ENCODE measurements at places on chromosomes 13 and 19.

DNA sequence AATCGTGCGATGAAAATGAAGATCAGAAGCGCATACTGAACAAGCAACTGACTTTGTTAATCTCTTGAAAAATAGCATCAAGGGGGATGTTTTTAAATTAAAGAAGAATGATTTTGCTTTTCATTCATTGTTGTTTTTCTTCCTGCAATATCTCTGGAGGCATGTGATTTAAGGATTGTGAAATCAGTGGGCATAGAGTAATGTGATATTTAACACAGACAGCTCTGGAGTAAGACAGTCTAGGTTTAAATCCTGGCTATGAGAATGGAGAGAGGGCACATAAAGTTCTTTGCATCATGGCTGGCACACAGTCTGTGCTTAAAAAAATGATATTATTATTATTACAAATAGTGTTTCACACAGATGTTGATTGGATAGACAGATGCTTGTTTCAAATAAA lies 243.1 kb upstream of the NBEA start:
- DNase-seq, result no peak

DNA sequence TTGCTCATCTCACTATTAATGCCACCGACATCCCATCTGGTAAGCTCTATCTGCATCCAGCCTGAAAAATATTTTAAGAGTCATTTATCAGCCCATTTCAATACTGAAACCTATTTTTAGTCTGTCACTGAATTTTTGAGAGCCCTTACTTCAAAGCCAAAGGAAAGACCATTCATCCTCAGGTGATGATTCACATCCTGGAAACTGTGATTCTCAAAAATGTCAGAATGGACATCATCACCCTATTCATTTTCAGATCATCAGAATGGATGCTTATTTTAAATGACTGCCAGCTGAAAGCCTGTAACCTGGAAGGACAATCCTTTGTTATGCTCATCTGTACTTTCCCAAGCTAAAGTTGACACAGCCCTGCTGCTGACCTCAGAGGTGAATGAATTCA lies 27.0 kb downstream of the TNFSF11 start:
- DNase-seq, result no peak

DNA sequence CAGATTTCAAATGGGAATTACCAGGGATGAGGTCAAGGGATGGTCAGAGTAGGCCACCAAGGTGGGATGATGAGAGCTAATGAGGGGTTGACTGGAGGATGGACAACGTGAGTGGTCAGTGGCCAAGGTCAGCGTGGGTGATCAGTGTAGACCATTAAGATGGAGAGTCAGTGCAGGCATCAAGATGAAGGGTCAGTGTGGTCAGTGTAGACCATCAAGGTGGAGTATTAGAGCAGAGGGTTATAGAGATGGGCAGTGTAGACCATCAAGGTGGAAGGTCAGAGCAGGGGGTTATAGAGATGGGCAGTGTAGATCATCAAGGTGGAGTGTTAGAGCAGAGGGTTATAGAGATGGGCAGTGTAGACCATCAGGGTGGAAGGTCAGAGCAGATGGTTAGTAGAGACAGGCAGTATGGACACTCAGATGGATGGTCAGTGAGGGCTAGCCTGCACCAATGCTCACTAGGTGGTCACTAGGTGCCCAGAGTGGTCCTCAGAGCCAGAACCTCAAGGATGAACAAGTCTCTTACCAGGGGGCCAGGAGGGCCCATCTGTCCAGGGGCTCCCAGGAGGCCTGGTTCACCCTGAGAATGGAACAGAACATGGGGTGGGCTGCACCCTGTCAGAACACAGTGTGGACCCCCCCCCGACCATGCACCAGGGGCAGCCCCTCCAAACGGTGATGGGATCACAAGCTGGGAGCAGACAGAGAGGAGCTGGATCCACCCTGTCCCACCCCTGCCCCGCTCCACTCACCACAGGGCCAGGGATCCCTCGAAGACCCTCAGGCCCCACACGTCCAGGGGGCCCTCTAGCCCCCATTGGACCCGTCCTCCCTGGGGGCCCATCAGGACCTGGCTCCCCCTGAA lies 32.7 kb upstream of the OLFM2 start:
- DNase-seq, result no peak

- no peak for DNase-seq
These were observed 5.7 kb downstream of the VSTM2B start for GRCh38 chr19:29531458-29532025.

DNA sequence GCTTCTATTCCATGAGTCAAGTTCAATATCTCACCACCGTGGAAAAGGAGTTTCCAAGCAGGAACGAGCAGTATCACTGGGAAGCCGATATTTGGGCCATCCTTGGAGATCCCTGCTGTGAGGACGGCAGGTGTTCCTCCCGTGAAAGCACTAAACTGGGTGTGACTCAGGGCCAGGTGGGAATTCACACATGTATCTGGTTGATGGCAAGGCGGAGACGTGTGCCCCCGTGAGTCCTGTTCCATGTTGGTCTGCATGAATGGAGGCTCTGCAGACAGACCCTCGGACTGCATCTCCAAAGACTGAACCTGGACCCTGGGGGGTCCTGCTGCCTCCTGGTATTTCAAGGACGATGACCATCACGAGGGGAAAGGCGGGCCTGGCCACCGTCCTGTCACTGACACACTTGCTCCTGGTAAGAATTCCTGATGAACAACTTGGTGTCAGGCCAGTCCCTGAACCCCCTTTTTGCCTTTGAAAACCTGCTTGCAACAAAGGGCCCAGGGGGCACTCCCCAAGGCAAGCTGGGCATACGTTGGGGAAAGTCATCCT lies 22.8 kb upstream of the GAS6 start:
- no peak for DNase-seq

DNA sequence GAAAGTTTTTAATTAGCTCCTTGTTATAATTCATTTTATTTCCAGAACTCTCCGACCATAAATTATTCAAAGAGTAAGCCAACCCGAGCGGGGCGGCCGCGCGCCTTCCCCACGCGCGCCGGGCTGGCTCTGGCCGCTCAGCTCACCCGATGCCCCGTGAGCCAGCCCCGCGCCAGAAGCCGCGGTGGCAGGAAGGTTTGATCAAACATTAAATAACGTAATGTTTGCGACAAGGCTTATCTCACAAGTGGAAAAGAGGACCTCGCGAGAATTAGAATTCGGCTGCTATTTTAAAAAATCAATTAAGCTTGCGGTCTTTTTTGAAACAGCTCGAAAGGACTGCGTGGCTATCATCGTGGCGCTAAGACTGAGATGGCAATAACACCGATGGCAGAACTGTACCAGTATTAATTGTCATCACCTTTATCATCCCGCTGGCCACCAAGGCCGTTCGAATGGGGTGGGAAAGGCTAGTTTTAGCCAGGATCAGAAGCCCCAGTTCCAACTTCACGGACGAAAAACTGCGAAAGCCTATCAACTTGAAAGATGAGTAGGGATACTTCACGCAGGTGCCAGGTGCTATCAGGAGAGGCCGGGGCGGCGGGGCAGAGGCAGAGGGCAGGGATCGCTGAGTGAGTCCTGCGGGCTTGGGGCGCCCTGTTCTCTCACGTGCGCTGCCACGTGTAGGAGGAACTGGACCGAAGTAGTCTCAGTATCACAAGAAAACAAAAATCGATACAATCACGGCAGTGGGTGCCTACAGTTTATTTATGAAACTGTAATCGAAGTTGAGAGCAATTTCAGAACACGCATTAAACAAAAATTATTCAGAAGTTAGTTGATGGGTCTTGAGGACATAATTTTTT lies 6.4 kb downstream of the POU4F1 start:
- no peak for DNase-seq

DNA sequence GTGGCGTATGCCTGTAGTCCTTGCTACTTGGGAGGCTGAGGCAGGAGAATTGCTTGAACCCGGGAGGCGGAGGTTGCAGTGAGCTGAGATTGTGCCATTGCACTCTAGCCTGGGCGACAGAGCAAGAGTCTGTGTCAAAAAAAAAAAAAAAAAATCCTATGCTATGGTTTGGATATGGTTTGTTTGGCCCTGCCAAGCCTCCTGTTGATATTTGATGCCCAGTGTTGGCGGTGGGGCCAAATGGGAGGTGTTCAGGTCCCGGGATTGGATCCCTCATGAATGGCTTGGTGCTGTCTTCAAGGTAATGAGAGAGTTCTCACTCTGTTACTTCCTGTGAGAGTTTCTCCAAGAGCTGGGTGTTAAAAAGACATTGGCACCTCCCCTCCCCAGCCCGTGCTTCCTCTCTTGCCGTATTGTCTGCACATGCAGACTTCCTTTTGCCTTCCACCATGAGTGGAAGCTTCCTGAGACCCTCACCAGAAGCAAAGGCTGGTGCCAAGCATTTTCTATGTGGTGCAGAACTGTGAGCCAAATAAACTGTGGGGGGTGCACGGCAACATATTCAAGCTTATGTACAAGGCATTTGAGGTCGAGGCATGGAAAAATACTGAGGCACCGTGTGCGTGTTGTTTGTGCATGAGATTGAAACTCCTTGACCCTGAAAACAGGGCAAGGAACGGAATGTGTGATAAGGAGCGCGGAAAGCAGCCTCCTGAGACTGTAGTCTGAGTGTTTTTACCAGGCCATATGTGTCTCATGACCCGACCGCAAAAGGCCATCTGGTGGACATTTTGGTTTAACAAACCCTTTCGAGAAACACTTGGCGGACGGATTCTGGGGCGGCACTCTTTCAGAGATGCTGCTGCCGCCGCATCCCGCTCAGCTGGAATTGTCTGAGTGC lies 7.3 kb downstream of the SIGLEC9 start:
- DNase-seq, result no peak

DNA sequence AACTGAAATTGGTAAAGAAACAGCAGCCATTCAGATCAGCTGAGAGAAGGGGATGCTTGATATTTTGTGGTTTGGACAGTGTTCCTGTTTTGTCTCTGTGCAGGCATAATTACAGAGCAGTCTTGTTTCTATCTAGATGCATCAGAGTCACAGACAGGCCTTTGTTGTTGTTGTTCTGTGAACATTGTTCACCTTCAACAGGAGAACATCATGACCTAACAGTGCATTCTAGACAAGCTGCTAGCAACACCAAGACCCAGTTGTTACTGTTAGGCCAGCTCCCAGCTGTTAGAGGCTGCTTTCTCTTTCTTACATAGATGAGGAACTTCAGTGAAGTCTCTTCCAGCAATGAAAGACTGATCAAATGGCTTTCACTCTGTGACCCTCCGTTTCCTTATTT lies 8.5 kb upstream of the LSR start:
- DNase-seq, result no peak

DNA sequence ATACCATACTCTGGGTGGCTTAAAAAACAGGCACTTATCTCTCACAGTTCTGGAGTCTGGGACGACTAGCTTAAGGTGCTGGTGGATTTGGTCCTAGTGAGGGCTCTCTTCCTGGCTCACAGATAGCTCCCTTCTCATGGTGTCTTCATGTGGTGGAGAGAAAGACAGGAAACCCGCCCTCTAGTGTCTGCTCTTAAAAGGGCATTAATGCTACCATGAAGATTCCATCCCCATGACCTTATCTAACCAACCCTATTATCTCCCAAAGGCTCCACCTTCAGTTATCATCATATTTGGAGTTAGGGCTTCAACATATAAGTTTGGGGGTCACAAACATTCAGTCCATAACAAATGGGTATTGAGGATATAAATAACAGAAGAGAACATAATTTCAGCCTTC lies 139.4 kb downstream of the HS6ST3 start:
- no peak for DNase-seq

DNA sequence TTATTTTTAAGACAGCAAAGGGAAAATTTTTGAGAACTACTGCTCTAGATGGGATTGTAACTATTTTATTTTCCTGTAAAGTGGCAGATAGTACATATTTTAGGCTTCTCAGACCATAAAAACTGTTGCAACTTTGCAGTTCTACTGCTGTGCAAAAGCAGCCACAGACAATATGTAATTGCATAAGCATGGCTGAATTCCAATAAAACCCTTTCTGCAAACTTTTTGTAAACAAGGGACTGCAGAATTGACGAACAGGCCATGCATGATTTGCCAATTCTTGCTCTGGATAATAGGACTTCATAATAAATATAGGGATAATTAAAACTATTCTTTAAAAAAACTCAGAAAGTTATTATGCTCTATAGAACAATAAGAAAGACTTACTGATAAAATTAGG lies 149.1 kb downstream of the SLITRK5 start:
- no peak for DNase-seq

DNA sequence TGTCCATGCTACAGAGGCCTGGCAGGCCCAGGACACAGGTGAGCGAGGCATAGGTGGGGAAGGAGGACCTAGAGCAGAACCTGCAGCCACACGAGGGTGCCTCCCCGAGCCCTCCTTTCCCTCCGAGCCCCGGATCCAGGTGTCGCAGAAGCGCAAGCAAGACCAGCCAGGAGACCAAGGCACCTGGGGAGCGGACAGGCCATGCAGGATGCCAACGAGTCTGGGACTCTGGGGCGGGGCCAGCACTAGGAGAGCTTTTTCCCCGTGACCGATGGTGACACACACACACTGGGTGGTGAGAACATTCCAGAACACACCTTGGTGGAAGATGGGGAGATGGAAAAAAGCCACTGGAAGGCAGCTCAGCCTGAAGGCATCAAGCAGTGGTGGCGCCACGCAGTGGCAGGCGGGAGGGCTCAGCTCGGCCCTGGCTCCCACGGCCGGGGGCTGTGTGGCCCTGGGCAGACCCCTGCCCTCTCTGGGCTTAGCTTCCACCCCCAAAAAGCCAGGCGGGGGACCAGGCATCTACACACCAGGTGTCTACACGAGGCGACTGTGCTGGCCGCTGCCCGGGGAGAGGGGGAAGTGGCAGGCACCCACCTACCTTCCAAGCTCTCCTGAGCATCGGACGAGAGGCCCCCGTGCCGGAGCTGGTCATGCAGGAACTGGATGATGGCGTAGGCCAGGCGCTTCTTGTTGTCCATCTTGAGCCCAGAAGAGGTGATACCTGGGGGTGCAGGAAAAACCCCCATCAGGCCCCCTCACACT lies 14.5 kb downstream of the SGTA start:
- no peak for DNase-seq

GRCh38 chr13:99375738-99376080 lies 68.5 kb upstream of the GPR183 start:
- DNase-seq, result no peak

GRCh38 chr19:48493718-48494401 lies 17.8 kb downstream of the LMTK3 start:
- DNase-seq, result no peak

GRCh38 chr13:85140192-85140591 lies 659.0 kb downstream of the SLITRK6 start:
- DNase-seq, result no peak

DNA sequence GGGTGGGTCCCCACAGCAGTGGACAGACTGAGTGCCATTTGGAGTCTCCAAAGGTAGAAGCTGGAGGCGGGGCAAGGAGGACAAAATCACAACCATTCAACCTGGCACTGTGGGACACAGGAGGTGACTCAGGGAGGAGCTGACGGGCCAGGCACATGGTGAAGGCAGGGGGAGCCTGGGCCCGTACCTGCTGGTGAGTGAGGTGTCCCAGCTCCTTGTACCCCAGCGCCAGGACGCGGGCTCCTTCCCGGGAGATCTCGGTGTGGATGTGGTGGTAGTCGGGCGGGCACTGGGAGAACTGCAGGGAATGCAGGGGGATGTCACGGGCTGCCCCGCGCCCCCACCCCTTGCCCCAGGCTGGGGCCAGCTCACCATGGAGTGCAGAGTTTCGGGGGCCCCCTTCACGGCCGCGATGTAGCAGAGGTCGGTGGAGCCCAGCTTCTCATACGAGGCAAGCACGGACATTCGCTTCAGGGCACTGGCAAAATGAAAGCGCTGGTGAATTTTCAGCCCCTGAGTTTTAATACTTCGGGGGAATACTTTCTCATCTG lies 9.8 kb downstream of the ATP13A1 start:
- DNase-seq, result no peak

GRCh38 chr13:44028734-44029133 lies 149.0 kb downstream of the LACC1 start:
- DNase-seq, result no peak

- no peak for DNase-seq
These were observed 4.9 kb downstream of the TSSK6 start for GRCh38 chr19:19510432-19510831.

GRCh38 chr13:50576156-50576555 lies 267.3 kb downstream of the DLEU7 start:
- DNase-seq, result no peak

All from NCI-H1436 treated with DMSO at 0.1 percent for 48 hours (cell line).